RPMI7951 (cell line): ENCODE measurements at places on chromosomes 11 and 22. TPM values are rescaled to one million over a fixed set of nuclear protein-coding genes. Genes with fewer than 3 reads are reported as not detected.

GRCh38 chr11:134003792-134004495 lies 47.2 kb upstream of the IGSF9B start:
- DNase-seq = no peak

DNA sequence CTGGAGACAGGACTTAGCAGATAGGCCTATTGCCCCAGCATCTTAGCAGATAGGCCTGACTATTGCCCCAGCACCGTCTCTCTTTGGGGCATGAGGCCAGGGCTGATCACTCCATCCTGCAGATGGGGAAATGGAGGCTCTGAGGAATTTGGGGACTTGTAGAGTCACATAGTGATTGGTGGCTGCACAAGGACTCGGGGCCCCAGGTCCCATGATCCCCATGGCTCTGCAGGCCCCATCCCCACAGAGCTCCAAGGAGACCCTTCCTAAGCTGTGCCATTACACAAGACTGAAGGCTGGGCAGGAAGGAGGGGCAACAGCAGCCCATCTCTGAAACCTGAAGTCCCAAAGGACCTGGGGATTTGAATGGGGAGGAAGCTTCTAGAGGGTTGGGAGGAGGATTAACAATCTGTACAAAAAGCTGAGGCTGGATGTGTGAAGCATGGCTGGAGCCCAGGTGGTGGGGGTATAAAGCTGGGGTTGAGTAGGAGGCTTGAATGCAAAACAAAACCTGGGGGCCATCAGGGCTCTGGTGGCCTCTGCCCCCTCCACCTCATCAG lies 1.6 kb downstream of the ARAP1 start:
- no peak for DNase-seq

GRCh38 chr11:65870307-65870658 lies 2.3 kb downstream of the EFEMP2 start:
- no peak for DNase-seq

The MMP12 gene
- 0.12 TPM in 1 of 2 replicates, not detected in the other for total RNA-seq

DNA sequence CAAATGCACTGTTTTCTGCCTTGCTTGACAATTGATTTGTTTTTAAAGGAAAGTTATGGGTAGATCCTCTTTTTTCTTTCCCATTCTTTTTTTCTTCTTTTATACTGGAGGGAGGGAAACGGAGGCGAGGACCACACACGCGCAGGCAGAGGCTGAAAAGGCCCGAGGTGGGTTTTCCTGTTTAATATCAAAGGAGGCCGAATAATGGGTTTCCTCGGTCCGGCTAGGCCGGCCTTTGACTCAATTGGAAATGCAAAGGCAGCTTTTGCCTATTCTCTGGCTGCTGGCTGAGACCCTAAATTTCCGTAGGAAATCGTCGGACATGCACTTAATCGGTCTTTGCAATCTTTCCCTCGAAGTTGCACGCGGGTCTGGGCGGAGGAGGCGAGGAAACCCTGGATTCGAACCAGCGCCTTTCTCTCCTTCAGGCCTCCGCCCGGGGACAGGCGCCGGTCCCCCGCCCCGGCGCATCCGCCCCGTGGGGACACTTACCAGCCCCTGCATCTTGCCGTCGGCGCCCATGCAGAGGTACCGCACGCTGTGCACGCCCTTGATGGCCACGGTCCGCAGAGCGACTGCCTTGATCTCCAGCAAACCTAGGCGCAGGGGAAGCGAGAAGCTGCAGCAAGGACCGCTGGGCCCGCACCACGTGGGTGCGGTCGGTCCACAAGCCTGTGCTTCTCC lies 911 bp downstream of the FGF19 start:
- DNase-seq = no peak

The NECTIN1 gene
- 4.3 and 7.7 TPM in 2 replicates for total RNA-seq

- DNase-seq = no peak
Observed at GRCh38 chr11:75148436-75148983, 2.4 kb upstream of the SLCO2B1 start.

DNA sequence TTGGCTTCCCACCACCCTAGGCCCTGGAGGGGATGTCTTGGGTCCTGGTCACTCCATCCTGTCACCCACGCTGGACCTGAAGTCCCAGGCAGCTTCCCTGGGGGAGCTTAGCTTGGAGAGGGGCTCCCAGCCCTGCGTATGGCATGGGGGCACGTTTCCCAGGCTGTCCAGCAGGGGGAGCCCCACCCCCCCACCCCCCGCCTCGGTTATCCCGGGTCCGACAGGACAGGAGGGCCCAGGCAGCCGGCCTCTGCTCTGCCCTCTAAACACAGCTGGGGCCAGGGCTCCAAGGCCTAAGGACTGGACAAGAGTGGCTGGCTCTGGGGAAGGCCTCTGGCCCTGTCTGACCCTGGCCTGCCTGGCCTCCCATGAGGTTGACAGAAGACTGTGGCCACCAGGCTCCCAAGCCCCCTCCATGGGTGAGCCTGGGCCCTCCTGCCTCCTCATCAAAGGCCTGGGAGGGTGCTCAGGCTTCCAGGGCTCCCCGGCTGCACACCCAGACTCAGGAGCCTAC lies 104.8 kb downstream of the NECTIN1 start:
- no peak for DNase-seq

The ANO1 gene
- 7.5 and 8.4 TPM in 2 replicates for total RNA-seq

The DBX1 gene
- not detected in 2 replicates for total RNA-seq

GRCh38 chr11:96180341-96180740 lies 162.7 kb downstream of the MAML2 start:
- no peak for DNase-seq

GRCh38 chr11:16149476-16149875 lies 206.9 kb downstream of the SOX6 start:
- no peak for DNase-seq

GRCh38 chr11:8785457-8785856 lies 102.9 kb downstream of the RPL27A start:
- DNase-seq = no peak

The TYMP gene
- total RNA-seq = 16.5 and 27.5 TPM in 2 replicates

DNA sequence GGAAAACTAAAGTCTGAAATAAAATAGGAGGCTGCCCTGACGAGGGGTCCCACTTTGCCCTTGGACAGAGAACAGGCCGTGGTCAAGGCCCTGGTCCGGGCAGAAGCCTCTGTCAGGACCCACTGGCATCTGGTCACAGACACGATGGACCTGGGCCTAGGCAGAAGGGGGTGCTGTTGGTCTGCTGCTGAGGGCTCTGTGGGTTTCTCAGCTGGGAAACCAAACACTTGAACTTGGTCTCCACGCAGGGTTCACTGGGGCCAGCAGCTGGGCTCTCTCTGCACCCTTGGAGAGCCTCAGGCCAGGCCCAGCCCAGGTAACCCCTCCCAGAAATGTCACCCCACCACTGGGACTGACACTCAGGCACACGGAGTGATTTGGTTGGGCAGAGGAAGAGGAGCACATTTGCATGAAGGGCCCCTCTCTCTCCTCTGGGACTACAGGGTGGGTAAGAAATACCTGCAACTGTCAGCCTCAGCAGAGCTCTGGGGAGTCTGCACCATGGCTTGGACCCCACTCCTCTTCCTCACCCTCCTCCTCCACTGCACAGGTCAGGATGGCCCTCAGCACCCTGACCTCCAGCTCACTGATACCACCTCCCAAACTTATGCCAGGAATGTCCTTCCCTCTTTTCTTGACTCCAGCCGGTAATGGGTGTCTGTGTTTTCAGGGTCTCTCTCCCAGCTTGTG lies 48.1 kb upstream of the TOP3B start:
- no peak for DNase-seq
